Natural killer cell treated with Interleukin-12 subunit alpha and Interleukin-12 subunit beta and Interleukin-15 and Interleukin-18, amount 100 ng/mL, for 72 hours (primary cell): ENCODE measurements at places on chromosomes 7 and 10. TPM values are rescaled to one million over a fixed set of nuclear protein-coding genes. Genes with fewer than 3 reads are reported as not detected.

HOXA11 gene
- total RNA-seq, result 0.76 TPM

DNA sequence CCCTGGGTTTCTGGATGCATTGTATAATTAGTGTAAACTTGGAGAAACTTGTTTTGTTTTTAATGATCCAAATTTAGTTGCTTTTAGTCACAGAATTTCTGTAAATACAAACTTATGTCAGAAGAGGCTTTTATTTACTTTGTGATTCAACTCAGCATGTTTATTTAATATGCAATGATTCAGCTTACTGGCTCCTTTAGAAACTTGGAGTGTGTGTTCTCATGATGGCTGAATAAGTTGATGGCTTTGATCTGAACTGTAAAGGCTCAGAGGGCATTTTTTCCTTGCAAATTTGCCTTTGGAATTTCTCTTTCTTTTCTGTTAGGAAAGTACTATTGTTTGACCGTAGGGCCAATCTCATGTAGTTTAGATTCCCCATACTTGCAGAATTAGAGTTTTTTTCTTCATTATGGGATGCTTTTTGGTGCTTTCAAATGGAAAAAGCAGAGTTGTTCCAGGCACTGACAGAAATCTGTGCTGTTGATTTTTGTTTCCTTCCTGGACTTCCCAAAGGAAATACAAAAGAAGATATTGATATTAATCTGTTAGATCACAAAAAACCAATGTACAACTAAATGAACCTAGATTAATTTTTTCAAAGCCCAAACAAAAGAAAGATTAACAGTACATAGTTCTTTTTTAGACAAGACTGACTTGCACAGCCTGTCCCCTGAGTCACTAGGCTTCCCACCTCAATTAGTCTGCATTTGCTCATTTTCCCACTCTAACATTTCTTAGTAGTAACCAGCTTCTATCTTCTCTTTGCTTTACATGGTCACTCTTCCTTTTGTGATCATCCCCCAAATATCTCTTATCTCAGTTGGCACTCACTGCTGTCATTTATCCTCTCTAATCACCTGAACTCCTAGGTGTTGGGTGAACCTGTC, 96.8 kb upstream of the AGR3 start:
- no peak for DNase-seq
- H3K4me3 ChIP-seq, result no peak overlapping the region
- H3K27me3 ChIP-seq, result peaks cover 7% of the 10 kb centered on the region

GRCh38 chr10:130927157-130927556, 384.4 kb downstream of the TCERG1L start:
- no peak overlapping the region for H3K4me3 ChIP-seq
- no peak overlapping the region for H3K27ac ChIP-seq
- DNase-seq, result no peak
- no peaks in the 10 kb centered on the region for H3K27me3 ChIP-seq
- no peaks in the 10 kb centered on the region for H3K4me1 ChIP-seq

DNA sequence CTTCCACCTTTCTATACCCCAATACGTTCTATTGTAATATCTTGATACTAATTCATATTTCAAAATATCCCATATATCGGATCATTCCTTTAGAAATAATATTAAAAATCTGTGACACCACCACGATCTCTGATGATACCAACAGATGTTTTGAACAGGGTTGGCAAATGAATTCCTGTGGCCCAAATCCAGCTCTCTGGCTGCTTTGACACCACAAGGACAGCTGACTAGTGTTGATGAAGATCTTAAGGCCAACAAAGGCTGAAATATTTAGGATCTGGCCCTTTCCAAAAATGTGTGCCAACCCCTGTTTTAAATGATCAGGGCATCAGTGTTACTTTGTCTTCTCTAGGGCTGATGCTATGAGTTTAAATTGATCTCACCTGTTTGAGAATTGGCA, 380.7 kb upstream of the PFKP start:
- no peaks in the 10 kb centered on the region for H3K27me3 ChIP-seq
- no peak for DNase-seq
- H3K4me3 ChIP-seq, result no peak overlapping the region

GRCh38 chr10:5159126-5159525, 25.8 kb downstream of the AKR1C8 start:
- H3K4me1 ChIP-seq, result no peaks in the 10 kb centered on the region
- no peaks in the 10 kb centered on the region for H3K27me3 ChIP-seq
- no peak overlapping the region for H3K4me3 ChIP-seq
- no peak for DNase-seq
- peaks cover 14% of the 10 kb centered on the region for H3K36me3 ChIP-seq

- H3K4me1 ChIP-seq, result peaks cover 65% of the 10 kb centered on the region
- peak overlapping the region; percentile 93 for H3K27ac ChIP-seq
- H3K36me3 ChIP-seq, result peaks cover 18% of the 10 kb centered on the region
- H3K4me3 ChIP-seq, result peak overlapping the region; percentile 91
These were observed 50.6 kb downstream of the HIPK2 start for GRCh38 chr7:139727151-139727705.

GRCh38 chr10:73117976-73118743, 7.9 kb downstream of the NUDT13 start:
- H3K27me3 ChIP-seq, result no peaks in the 10 kb centered on the region
- no peak overlapping the region for H3K4me3 ChIP-seq
- H3K27ac ChIP-seq, result no peak overlapping the region
- H3K4me1 ChIP-seq, result no peaks in the 10 kb centered on the region

- H3K4me1 ChIP-seq, result peaks cover 28% of the 10 kb centered on the region
- no peaks in the 10 kb centered on the region for H3K36me3 ChIP-seq
- H3K27me3 ChIP-seq, result peaks cover 21% of the 10 kb centered on the region
- peak overlapping the region; percentile 78 for H3K27ac ChIP-seq
- H3K4me3 ChIP-seq, result peak overlapping the region; percentile 83
- DNase-seq, result no peak
These were observed 62.1 kb upstream of the STEAP1B start for GRCh38 chr7:22561895-22562593.

GRCh38 chr7:4247106-4247876, 434.8 kb upstream of the FOXK1 start:
- H3K4me3 ChIP-seq, result no peak overlapping the region
- no peak overlapping the region for H3K27ac ChIP-seq
- no peak for DNase-seq
- no peaks in the 10 kb centered on the region for H3K27me3 ChIP-seq
- no peaks in the 10 kb centered on the region for H3K4me1 ChIP-seq
- peaks cover 5% of the 10 kb centered on the region for H3K36me3 ChIP-seq

COL28A1 gene
- not detected for total RNA-seq

C10orf105 gene
- total RNA-seq, result not detected

GRCh38 chr10:53601260-53601875, 828.8 kb upstream of the MBL2 start:
- H3K27ac ChIP-seq, result no peak overlapping the region
- DNase-seq, result no peak
- H3K4me3 ChIP-seq, result no peak overlapping the region

DNA sequence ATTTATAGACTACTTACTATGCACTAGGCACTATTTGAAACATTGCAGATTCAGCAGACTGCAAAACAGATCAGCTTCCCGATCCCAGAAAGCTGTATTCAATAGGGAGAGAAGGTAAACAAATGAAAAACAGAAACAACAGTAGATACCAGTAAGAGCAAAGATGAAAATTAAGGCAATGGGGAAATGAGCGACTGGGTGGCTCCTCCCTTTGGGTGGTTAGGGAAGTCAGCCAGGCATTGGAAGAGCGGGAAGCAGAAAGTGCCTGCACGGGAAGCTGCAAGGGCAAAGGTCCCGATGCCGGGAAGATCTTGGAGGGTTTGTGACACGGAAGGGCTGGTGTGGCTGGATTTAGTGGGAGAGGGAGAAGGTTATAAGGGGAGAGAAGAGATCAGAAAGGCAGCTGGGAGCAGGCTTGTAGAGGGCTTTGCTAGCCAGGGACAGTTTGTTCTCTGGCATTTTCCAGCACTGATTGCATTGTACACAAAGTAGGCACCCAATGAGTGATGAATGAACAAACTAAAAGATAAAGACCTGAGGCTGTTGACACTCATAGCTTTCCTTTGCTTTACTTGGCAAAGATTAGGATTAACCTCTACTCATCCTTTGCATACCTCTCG, 67.8 kb downstream of the NAMPT start:
- H3K4me3 ChIP-seq, result no peak overlapping the region
- no peak for DNase-seq
- peaks cover 29% of the 10 kb centered on the region for H3K27me3 ChIP-seq
- no peak overlapping the region for H3K27ac ChIP-seq

GRCh38 chr7:157041514-157042277, 31.2 kb upstream of the MNX1 start:
- no peak for DNase-seq
- H3K4me1 ChIP-seq, result no peaks in the 10 kb centered on the region
- H3K36me3 ChIP-seq, result no peaks in the 10 kb centered on the region
- no peak overlapping the region for H3K4me3 ChIP-seq
- H3K27ac ChIP-seq, result no peak overlapping the region

DNA sequence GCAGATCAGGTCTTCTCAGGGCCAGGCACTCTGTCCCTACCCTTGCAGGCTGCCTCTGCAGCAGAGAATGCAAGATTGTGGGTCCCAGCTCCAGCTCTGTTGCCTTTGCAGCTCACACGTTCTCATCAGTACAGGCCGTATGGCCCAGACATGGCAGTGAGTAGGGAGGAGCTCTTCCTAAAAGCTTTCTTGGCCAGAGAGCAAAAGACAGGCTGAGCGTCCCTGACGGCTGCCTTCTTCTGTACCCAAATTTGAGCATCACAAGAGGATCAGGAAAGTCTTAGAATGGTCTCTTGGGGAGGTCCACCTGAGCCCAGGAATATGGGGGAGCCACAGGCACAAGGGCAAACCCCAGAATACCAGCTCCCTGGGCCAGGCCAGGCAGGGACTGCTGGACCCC, 266.3 kb upstream of the ZMIZ1 start:
- no peaks in the 10 kb centered on the region for H3K4me1 ChIP-seq
- H3K27ac ChIP-seq, result no peak overlapping the region
- no peak for DNase-seq
- H3K27me3 ChIP-seq, result peaks cover 14% of the 10 kb centered on the region
- no peaks in the 10 kb centered on the region for H3K36me3 ChIP-seq

DNA sequence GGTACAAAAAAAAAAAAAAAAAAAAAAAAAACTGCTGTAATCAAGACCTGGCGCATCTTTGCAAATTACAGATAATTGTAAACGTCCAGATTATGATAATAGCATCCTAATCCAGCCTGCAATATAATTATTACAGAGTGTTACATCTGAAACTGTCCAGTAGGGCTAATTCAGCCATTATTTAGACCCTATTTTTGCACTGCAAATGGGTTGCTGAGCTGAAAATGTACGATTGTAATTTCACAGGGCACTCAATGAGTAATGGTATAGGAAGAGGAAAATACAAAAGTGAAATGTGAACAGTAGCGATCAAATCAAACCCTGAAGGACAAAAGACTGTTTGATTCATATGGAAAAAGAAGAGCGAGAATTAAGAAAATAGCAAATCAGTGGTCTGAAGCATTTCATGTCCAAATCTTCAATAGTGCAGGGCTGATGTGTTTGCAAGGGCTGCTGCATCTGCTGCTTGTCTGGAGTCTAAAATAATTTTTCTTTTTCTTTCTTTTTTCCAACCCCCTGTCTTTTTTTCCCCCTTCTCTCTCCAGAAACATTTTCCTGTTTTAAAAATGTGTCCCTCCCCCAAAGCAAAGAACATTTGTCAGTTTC, 8.9 kb downstream of the DLX6 start:
- no peak for DNase-seq
- H3K36me3 ChIP-seq, result peaks cover 20% of the 10 kb centered on the region
- no peak overlapping the region for H3K4me3 ChIP-seq
- peaks cover 7% of the 10 kb centered on the region for H3K4me1 ChIP-seq

CFTR gene
- total RNA-seq, result not detected

- no peak overlapping the region for H3K27ac ChIP-seq
- H3K4me1 ChIP-seq, result no peaks in the 10 kb centered on the region
- no peaks in the 10 kb centered on the region for H3K36me3 ChIP-seq
These were observed 276.9 kb downstream of the ZMYND11 start for GRCh38 chr10:412109-412508.

EGFR gene
- not detected for total RNA-seq

DNA sequence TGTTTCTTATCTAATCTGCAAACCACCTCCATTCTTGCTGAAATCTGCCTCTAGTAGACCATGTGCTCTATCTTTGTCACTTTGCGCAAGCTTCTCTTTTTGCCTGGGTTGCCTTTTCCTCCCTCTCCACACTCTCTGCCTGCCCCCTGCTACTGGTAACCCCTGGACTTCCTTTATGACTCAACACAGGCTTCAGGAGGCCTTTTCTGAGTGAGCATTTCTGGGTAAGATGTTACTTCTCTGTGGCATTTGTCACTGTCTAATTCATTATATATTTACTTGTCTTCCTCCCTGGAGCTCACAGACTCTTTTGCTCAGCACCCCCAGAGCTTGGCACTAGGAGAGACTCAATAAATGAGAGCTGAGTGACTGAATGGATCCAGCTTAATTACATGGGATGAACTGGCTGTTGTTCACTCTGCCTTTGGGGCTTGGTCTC, 8.4 kb downstream of the GOLGA7B start:
- H3K27me3 ChIP-seq, result no peaks in the 10 kb centered on the region
- H3K4me3 ChIP-seq, result peak overlapping the region; percentile 54
- H3K27ac ChIP-seq, result peak overlapping the region; percentile 1
- H3K4me1 ChIP-seq, result peaks cover 18% of the 10 kb centered on the region

GRCh38 chr10:484441-484924, 205.0 kb downstream of the DIP2C start:
- no peaks in the 10 kb centered on the region for H3K27me3 ChIP-seq
- H3K4me3 ChIP-seq, result peak overlapping the region; percentile 81
- no peaks in the 10 kb centered on the region for H3K36me3 ChIP-seq
- H3K4me1 ChIP-seq, result peaks cover 8% of the 10 kb centered on the region

ZNF365 gene
- 1.5 TPM for total RNA-seq

DNA sequence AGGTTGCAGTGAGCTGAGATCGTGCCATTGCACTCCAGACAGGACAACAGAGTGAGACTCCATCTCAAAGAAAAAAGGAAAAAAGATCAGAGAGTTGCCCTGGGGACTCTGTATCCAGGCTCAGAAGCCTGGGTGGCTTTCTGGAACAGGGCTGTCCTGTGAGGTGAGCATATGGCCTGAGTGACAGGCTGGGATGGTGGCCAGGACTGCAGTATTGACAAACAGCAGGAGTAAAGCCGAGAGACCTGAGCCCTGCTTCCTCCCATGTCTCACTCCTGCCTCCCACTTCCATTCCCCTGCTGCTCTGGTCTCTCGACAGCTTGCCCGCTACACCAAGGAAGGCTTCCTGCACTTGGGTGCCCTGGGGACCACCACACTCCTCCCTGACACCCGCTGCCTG, 578.5 kb downstream of the GALNT17 start:
- H3K4me3 ChIP-seq, result no peak overlapping the region
- no peak for DNase-seq
- no peaks in the 10 kb centered on the region for H3K27me3 ChIP-seq

DNA sequence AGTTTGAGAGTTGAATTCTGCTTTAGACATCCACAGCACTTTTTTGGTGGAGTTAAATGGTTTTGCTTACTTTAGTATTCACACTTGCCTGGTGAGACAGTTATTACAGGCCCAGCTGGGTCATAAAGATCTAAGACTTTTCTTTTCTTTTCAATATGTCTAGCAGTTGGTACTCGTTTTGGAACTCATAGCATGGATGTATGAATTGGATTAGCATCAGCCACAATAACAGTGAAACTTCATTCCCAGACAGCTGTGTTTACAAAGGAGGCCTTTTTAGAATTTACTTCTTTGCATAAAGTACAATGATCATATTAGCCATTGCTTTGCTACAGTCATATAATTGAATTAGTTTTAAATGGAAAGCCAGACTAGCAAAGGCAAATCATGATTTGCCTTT, 168.4 kb upstream of the DKK1 start:
- H3K4me3 ChIP-seq, result no peak overlapping the region
- no peaks in the 10 kb centered on the region for H3K27me3 ChIP-seq
- H3K4me1 ChIP-seq, result no peaks in the 10 kb centered on the region
- DNase-seq, result no peak

TRIL gene
- not detected for total RNA-seq
